Fibroblast of villous mesenchyme (primary cell): ENCODE measurements at places on chromosomes 13 and 19. TPM values are rescaled to one million over a fixed set of nuclear protein-coding genes. Genes with fewer than 3 reads are reported as not detected.

DNA sequence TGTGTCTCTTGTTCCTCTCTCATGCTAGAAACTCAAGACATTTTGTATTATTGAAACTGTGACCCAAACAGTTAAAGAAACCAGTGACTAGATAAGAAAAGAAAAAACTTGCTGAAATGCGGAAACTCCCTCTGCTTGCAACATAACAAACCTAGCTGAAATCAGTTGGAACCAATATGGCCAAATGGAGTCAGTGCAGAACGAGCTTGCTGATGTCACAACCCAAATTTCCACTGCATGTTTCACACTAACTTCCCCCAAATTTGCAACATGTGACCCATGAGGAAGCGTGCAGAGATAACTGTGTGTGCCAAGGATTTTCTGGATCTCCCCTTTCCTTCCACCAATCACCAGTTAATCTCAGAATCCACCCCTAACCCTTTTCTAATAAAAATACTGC lies 208.0 kb downstream of the DLEU7 start:
- DNase-seq: peak; percentile 67

DNA sequence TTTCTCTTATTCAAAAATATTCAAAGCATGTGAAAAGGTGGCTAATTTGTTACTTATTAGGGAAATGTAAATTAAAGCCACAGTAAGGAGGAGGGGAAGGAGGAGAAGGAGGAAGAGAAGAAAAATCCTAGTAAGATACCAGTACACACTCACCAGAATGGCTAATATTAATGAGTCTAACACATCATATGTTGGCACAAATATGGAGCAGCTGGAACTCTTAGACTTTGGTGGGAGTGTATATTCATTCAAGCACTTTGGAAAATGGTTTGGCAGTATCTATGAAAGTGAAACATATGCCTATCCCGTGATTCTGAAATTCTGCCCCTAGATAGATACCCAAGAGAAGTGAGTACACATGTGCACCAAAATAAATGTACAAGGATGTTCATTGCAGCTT lies 38.1 kb upstream of the RGCC start:
- DNase-seq: no peak

DNA sequence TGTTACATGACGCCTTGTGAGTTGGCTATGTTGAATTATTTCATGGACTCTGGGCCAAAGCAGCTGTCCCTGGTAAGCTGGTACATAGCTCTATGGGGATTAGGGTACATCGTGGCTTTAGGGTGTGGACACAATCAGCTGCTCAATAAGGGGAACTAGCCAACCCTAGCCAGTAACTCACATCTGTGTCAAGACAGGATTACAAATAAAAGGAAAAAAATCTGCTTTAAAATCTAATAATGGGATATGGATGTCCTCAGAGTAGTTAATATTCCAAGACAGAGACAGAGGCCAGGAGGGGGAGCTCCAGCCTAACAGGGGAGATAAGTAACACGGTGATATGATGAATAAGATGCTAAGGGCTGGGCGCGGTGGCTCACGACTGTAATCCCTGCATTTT lies 21.1 kb upstream of the ZNF766 start:
- peak; percentile 60 for DNase-seq

DNA sequence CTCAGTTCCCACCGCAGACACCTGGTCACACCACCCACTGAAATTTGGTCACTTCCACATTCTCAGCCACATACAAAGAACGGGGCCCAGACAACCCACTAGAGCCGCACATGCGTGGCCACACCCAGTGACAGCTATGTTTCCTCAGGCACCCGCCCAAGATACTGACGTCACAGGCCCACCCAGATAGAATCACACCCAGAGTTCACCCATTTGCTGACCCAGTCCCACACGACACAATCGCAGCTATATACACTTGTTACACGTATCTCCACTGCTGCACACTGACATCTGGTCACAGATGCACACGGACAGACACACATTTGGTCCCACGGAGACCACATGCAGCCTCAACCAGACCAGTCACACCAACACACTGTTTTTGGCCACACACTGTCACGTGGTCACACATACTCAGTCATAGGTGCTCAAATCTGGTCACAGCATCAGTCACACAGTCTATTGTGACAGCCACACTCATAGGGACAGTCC lies 2.9 kb downstream of the NUMBL start:
- DNase-seq: peak; percentile 93

DNA sequence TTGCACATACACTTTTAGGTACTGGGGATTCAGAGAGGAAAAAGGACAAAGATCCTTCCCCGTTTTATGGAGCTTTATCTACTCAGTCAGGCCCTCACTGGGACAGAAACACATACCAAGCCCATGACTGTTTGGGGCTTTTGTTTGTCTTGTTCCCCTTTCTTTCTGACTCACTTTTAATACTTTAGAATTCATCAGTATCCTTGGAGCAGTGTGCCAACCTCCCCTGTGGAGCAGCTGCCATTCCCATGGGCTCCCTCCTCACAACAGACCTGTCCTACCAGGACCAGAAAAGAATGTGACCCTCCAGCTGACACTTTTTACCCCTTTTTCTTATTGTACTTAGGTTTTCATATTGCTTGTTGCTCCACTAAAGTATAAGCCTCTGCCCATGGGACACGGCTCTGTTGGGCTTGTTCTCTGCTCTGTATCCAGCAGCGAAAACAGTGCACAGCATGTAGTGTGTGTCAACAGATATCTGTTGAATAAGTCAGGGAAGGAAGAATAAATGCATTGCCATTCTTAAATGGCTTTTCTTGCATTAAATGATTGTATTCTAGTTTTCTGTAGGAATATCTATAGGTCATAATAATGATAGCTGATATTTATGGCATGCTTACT lies 431.1 kb downstream of the EFNB2 start:
- DNase-seq: peak; percentile 68

DNA sequence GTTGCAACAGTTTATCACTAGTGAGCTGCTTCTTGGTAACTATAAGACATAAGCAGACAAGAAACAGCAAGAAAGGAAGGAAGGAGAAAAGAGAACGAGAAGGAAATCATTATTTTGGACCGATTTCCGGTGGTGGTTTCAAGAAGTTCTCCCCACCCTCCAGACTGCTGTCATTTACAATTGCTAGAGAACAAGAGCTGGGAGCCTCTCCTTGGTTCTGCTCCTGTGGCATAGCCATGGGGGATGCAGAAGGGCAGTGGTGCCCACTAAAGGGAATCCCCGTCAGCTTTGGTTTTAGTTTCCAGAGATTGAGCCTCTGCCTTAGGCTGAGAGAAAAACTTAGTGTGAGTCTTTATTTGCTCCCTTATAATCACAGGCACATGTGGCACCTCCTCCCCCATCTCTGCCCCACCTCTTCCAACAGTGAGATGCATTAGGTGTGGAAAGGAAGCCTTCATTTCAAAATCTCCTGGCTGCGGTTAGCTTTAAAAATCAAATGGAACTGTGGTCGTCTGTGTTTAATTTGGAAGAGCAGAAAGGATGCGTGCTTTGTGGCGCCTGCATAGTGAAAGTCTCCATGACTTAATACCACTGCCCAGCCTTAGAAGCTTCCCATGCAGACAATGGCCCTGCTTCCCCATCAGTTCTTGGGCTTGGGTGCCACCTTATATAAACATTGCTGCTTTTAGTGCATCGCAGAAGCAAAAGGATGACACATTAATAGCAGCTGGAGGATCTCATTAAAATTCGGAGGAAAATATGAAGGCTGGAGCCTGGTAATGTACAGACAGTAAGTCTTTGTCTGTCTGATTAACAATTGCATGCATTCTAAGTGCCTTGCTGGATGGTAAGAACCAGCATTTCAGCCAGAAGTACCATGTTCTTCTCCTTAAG lies 25.0 kb downstream of the LRCH1 start:
- peak; percentile 27 for DNase-seq

GRCh38 chr13:46712524-46712923 lies 84.4 kb downstream of the ESD start:
- DNase-seq: no peak

GRCh38 chr19:3698386-3698950 lies 1.8 kb downstream of the PIP5K1C start:
- peak; percentile 47 for DNase-seq

DNA sequence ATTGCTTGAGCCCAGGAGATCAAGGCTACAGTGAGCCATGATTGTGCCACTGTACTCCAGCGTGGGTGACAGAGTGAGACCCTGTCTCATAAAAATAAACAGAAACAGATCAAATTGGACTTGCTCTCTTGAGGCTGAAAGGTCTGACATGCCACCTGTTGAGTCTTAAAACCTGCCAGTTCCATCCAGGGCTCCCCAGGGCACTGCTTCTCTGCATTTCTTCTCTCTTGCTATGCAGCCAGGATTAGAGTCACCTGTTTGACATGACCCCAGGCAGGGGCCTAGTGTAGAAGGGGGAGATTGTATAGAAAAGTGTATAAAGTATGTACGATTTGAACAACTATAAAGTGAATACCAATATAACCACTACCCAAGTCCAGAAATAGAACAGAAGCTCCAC lies 45.4 kb downstream of the ARHGAP35 start:
- DNase-seq: no peak

GRCh38 chr19:18943465-18943864 lies 2.4 kb upstream of the HOMER3 start:
- DNase-seq: no peak

DNA sequence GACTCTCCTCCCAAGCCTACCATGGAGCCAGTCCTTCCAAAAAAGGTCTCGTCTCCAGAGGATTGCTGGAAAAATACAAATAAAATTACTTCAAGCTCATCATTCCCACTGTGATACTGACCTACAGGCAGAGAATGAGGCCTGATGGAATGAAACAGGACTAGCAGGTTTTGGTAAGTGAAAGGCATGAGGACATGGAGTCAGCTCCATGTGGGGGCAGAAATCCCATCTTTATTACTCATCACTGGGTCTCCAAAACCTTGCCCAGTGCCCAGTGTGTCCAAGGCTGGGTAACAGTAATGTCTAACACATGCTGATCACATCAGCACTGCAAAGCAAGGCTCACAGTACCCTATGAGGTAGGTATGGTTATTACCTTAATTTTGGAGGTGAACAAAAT lies 235.4 kb downstream of the DNAJC15 start:
- no peak for DNase-seq

GRCh38 chr13:96650301-96650886 lies 343.9 kb downstream of the OXGR1 start:
- DNase-seq: peak; percentile 48

GRCh38 chr19:45356760-45357444 lies 13.5 kb downstream of the ERCC2 start:
- no peak for DNase-seq

DNA sequence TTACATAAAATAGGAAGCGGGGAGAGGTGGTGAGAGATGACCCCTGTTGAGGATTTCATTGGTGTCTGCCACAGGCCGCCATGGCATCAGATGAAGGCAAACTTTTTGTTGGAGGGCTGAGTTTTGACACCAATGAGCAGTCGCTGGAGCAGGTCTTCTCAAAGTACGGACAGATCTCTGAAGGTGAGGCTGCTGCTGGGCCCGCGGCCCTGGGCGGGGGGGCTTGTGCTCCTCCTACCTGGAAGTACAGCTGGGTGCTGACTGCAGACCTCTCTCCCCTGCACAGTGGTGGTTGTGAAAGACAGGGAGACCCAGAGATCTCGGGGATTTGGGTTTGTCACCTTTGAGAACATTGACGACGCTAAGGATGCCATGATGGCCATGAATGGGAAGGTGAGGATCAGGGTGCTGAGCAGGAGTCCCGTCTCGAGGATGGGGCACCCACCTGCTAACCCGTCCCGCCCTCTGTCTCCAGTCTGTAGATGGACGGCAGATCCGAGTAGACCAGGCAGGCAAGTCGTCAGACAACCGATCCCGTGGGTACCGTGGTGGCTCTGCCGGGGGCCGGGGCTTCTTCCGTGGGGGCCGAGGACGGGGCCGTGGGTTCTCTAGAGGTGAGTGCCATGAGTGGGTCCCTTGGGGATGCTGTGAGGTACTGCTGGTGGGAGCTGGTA lies 1.9 kb downstream of the CIRBP start:
- DNase-seq: no peak

DNA sequence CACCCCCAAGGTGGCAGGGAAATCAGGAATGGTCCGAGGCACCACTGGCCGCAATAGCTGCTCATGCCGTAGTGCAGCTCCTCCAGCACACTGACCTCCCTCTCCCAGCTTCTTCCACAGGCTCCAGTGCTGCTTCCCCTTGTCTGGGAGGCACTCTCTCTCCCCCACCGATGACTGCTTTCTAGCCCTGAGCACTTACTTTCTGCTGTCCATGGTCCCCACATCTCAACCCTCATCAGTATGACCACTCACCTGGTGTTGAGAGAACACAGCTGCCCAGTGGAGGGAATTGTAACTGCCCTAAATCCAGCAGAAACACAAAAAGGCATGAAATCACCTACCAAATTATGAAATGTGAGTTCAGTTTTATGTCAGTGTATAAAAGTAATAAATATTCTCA lies 28.9 kb upstream of the TPP2 start:
- no peak for DNase-seq

DNA sequence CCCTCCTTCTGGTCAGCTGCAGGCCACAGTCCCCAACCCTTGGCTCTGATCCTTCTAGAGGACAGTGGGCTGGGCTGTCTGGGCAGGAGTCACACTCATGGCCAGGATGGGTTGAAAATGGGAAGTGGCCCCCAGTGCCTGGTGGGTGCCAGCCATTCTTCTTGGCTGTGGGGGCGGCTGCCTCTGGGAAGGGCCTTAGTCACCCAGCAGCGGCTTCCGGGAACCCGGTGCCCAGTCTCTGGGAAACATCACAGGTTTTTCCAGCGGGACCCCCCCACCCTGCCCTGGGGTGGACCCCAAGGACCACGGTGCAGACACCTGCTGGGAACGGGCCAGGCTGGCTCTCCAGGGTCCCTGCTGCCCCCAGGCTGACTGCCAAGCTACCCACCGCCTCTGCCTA lies 27.3 kb upstream of the SLC7A10 start:
- DNase-seq: no peak

TRPC4 gene
- 28.3 and 37.6 TPM in 2 replicates for total RNA-seq

CHAMP1 gene
- total RNA-seq: 16.1 and 16.8 TPM in 2 replicates

PRR22 gene
- total RNA-seq: under 0.01 and 0.32 TPM in 2 replicates

ZNF799 gene
- 1.6 and 3.5 TPM in 2 replicates for total RNA-seq

GRAMD1A gene
- total RNA-seq: 23.3 and 26.7 TPM in 2 replicates

KLK4 gene
- total RNA-seq: not detected in 2 replicates

PDX1 gene
- not detected in 2 replicates for total RNA-seq

ZNF626 gene
- total RNA-seq: 10.3 and 13.4 TPM in 2 replicates

FUT2 gene
- not detected in 2 replicates for total RNA-seq

ZNF90 gene
- total RNA-seq: 0.86 and 0.97 TPM in 2 replicates

CGB5 gene
- 0.32 TPM in 1 of 2 replicates, not detected in the other for total RNA-seq

SPART gene
- total RNA-seq: 60.6 and 106 TPM in 2 replicates

RFPL4AL1 gene
- total RNA-seq: not detected in 2 replicates
